ENCODE measurements at places on chromosomes 1 and 21. TPM values are rescaled to one million over a fixed set of nuclear protein-coding genes. Genes with fewer than 3 reads are reported as not detected.

FGGY gene
- total RNA-seq: 12.8 TPM

NKAIN1 gene
- 27.0 TPM for total RNA-seq

COL8A2 gene
- 0.98 TPM for total RNA-seq

LCE2B gene
- total RNA-seq: not detected

FMO5 gene
- total RNA-seq: 0.74 TPM

SERPINC1 gene
- total RNA-seq: not detected

ZSCAN20 gene
- 6.9 TPM for total RNA-seq

SLC25A34 gene
- total RNA-seq: 0.49 TPM

CD1E gene
- total RNA-seq: not detected

TRIM46 gene
- total RNA-seq: 18.9 TPM
